Stimulated activated CD8-positive, alpha-beta memory T cell treated with anti-CD3 and anti-CD28 coated beads, Interleukin-4, amount 100 ng/mL, for 1 hour (primary cell): ENCODE measurements at places on chromosomes 6 and 20.

- DNase-seq = no peak
These were observed 100.8 kb upstream of the NEDD9 start for GRCh38 chr6:11333132-11333849.

DNA sequence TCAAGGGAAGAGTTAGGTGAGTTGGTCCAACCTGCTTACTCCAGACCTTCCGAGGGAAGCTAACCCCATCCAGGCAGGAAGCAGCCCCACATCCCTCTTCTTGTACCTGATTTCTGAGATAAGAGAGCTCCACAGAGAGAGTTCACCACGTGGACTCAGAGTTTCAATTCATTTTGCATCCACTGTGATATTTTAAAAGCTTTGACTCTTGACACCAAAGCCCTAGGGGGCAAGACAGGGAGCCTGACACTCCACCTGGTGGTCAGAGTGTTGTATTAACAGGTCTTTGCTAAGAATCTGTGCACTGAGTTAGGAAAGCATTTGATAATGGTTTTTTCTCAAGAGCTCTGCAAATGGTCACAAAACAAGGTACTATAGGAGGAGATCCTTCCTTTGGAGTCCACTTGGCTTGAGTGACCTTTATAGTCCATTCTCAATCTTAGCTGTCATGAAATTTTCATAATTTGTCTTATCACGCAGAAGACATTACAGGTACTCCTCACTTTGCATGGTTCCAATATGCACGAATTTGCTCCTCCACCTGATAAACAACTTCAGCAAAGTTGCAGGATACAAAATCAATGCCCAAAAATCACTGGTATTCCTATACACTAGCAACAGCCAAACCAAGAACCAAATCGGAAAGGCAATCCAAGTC lies 56.2 kb upstream of the RIPOR2 start:
- peak; percentile 49 for DNase-seq

DNA sequence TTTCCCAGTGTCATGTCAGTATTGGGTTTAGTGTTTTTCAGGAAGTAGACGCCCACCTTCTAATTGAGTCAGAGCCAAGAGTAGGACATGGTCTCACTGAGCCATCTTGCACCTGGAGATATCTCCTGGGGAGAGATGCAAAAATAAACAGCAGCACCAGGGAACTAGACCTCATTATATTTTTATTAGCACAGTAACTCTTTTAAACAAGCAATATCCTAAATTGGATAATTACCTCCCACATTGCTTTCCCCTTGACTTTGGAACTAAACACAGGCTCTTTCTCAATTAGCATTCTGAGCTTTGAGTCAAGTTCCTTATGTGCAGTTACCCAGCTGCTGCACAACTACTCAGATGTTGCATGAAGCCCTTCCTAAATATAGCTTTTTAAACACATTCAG lies 175.4 kb downstream of the IBTK start:
- DNase-seq = no peak

GRCh38 chr20:50304923-50305635 lies 114.4 kb downstream of the CEBPB start:
- no peak for DNase-seq

DNA sequence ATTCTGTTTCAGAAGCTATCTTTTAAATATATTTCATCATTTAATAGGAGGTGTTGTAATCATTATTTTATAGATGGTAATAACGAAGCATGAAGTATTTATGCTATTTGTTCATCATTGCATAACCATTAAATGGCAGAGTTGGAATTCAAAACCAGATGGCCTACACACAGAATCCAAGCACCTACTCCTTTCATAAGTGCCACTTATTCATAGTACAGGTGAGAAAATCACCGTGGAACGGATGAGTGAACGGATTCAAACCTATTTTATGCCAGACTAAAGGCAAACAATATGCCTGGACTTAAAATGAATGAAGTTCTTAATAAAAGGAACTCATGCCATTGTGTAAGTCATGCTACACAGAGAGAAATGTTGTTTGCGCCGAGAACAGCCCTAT lies 397.9 kb upstream of the ADGRB3 start:
- DNase-seq = no peak

DNA sequence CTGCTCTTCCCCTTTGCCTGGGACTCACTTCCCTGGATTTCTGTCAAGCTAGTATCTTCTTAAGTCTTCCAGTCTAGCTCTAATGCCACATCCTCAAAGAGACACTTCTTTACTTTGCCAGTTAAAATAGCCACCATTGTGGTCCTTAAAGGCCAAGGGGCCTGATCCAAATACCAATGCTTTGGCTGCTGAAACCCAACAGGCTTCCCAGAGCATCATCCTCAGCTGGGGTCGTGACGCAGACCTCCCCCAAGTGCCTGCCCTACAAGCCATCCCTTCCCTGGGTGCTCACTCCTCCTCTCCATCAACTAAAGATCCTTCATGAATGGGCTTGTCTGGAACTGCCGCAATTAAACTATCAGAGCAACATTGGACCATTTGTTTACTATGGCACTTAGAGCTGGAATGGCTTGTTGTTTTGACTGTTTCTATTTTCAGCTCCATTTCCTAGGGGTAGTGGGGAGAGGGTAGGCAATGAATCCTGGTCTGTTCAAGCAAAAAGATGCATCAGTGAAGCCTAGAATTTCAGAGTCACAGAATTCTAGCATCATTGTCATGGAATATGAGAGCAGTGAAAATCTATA lies 79.6 kb upstream of the SIRPA start:
- no peak for DNase-seq

DNA sequence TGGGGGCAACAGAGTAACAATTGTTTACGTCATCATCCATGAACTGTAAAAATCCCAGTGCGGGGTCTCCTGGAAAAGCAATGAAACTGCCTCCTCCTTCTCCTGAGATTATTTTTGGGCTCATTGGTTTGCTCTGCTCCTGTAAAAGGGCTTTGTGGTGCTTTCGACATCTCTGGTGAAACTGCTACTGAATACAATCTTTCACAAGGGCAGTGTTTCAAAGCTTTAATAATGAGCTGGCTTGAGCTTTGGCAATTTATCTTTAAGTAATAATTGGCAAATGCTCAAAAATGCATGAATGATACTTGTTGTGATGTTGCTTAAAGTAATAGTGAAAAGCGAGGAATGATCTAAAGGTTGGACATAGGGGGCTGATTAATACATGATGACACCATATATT lies 43.5 kb upstream of the ENPP1 start:
- DNase-seq = no peak

DNA sequence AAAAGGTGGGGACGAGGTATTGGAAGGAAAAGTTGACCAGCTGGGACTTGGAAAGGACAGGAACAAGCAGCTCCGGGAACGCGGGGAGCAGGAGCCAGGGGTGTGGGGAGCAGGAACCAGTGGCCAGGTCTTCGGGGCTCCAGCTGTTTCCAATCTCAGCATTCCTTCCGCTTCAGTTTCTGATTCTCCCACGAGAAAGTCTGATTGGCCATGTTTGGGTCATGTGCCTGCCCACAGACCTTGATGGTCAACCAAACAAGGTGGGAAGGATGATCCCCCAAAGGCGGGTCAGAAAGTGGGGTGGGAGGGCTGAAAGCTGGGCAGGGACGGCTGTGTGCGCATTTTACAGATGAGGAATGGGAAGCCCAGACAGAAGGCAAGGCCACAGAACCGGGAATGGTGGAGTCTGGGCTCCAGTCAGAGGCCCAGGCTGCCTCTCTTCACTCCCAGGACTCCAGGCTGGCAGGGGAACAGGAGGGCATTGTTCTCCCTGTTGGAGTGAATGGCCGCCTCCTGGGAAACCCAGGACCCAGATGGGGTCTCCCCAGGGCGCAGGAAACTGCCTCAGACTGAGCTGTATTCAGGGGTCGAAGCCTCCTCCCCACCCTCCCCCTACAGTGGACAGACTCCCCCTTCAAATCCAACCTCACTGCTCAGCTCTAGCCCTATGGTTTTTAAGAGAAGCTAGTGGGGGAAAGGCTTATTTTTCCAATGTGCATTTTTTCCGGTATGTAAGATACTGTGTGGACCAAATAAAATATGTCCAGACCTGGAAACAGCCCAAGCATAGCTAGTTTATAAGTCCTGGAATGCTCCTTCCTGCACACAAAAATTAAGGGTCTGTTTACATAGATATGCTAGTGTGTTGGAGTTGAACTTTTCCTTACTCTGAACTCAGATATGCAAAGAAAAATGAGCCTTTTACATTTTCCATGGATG lies 12.2 kb upstream of the PTGIS start:
- DNase-seq = no peak

GRCh38 chr6:169252505-169253189 lies 999 bp downstream of the THBS2 start:
- DNase-seq = no peak

DNA sequence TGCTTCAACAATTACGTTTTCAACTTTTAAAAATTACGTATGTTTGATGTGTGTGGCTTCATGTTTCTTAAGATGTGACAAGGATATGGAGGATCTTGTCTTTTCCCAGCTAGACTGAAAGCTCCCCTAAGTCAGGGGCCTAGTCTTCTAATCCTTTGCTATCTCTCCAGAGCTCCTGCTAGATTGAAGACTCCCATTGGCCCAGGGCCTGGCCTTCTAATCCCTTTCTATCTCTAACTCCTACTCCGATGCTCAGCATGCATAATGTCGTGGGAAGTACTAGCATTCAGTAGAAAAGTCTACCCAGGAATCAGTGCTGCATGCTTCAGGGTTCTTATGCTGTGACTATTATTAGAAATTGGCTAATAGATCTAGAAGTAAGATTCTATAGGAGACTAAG lies 144.8 kb upstream of the SUPT3H start:
- DNase-seq = no peak

GRCh38 chr20:47576516-47577033 lies 74.9 kb downstream of the NCOA3 start:
- no peak for DNase-seq

GRCh38 chr20:40769677-40770285 lies 80.7 kb upstream of the MAFB start:
- DNase-seq = no peak

DNA sequence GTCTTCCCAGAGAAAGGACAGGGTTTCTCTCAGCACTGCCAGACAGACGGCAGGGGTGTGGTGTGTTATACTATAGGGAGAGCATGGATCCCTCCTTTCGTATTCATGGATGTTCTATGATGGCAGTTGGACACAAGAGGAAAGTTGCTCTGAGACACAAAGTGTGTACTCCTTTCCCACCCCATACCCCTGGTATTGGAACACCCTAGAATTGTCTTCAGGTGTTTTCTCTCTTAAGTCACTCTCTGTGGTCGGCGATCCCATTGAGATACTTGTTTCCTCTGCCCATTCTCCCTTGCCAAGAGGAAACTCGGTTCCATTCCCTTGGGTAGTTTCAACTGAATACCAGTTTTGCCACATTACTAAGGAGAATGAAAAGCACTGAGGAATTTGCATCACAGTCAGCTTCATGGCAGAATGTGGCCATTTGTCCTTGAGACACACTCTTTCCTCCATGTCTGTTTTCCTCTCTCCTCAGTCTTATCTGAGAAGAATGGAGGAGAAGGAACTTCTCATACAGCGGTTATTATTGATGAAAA lies 53.4 kb downstream of the RNF182 start:
- no peak for DNase-seq

DNA sequence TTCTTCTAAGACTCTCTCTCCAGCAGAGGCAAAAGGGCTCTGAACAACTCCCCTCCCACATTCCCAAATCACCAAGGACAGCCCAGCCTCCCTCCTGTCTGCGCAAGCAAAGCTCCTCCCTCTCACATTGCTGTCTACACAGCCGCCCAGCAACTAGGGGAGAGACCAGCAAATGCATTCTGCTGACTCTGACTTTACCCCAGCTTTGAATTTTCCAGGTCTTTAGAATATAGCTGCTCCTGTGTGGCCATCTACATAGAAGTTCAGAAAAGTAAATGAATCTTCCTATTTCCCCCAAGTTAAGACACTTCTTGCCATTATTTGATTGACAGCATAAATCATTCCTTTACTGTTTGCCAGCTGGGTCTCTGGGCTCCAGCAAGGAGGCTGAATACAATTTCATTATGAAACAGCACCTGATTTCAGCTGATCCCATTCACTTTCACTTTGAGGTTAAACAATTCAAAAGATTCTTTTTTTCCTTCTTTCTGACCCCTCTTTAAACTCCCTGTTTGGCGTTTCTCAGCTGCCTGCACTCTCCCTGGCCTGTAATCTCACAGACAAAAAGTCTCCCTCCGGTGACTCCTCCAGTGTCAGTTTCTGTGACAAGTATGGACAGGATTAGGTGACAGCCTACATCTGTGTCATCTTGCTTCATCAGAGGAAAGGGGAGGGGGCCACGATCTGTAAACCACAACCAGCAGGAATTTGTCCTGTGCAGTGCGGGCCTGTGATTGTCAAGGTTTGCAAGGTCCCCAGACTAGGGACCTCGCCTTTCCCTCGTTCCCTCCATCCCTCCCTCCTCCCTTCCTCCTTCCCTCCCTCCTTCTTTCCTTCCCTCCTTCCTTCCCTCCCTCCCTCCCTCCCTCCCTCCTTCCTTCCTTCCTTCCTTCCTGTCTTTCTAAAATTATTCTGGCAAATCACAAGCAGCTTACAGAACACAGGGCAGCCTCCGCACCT lies 205.6 kb upstream of the RIN2 start:
- DNase-seq = no peak

GRCh38 chr6:26224940-26225847 lies 138.0 kb downstream of the HFE start:
- no peak for DNase-seq

DNA sequence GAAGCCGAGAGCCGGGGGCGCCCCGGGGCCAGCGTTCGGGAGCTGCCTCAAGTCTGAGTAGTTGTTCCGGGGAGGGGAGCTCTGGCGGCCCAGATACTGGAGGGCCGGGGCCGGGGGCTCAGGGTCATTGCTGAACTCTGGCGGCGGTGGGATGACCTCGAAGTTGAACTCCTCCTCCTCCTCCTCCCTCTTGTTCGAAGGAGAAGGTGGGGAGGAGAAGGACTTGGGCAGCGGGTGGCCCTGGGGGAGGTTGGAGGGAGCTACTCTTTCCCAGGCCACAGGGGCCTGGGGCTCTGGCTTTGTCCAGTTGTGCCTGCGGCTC lies 37.7 kb downstream of the C6orf132 start:
- no peak for DNase-seq

DNA sequence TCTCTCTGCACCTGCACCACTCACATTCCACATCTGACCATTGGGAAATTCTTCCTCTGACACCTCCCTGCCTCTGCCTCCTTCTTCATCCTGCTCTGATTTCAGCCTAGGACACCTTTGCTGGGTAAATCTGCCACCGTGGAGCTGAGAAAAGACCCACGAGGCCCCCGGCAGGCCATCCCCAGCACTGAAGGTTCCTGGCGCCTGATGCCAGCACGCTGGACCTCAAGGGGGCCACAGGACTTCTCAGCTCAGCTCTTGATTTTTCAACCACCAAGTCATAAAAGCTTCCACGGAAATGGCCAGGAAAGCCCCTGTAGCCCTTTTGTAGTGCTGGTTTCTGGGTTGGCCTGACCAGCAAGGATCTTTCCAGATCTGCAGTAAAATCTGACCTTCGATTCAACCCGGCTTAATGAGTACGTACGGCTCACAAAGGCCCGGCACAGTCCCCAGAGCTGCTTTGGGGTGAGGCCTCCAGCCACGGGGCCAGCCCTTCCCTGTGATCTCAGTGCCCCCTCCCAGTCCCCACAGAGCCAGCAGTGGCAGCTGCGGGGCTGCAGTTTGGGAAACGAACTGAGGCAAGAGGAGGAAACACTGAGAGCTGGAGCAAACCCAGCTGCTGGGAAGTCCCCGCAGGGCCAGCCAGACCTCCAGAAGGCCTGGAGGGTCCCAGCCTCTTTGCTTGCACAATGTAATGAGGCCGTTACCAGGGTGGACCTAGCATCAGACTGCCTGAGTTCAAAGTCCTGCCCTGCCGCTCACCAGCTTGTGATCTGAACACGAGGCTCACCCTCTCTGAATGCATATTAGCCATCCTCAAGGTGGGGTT lies 157.5 kb downstream of the BMP7 start:
- DNase-seq = no peak
